Stimulated activated CD8-positive, alpha-beta memory T cell treated with anti-CD3 and anti-CD28 coated beads, Interleukin-12 subunit alpha, Interleukin-12 subunit beta, amount 100 ng/mL, for 1 hour (primary cell): ENCODE measurements at places on chromosomes 7 and 10.

- no peak for DNase-seq
Observed at GRCh38 chr10:30553018-30553625, 76.4 kb downstream of the LYZL2 start.

GRCh38 chr7:50783801-50784507 is 1.3 kb upstream of the GRB10 start:
- no peak for DNase-seq

DNA sequence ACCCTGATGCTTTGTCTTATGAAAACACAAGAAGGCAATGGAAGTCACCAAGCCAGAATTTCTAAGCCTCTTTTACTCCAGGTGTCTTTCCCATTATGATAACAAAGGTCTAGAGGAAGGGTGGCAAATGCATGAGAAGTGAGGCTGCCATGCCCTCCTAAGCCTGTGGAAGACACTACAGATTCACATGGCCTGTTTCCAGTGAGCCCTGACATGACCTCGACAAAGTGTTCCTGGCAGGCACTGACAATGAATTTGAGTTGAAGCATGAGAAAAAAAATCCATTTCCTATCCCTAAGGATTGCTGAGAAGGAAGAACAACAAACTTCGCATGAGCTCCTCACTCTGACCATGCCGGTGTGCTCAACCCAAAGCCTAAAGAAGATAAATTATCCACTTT is 268.0 kb downstream of the HTR7 start:
- no peak for DNase-seq

GRCh38 chr10:44245601-44245938 is 139.3 kb downstream of the CXCL12 start:
- no peak for DNase-seq

- no peak for DNase-seq
Observed at GRCh38 chr10:89002226-89002978, 11.8 kb downstream of the FAS start.

DNA sequence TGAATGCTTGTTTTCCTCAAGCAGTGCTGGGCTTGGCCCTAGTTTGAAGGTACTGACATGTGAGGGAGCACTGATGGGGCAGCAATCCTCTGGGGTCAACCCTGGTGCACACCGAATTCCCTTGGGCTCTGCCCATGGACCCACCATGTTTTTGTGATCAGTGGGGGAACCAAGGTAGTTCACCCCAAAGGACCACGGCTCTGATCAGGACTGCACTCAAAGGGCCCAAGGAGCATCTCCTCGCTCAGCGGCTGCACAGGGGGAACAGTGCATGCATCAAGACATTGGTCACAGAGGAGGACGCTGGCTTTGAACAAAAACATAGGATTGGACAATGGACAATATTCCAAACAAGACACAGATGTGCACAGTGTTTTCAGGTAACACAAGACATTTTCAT is 12.7 kb downstream of the CXCL12 start:
- DNase-seq = no peak

GRCh38 chr10:68305854-68306253 is 26.0 kb upstream of the HNRNPH3 start:
- no peak for DNase-seq

- DNase-seq = no peak
Observed at GRCh38 chr7:51263631-51264484, 52.8 kb downstream of the COBL start.

DNA sequence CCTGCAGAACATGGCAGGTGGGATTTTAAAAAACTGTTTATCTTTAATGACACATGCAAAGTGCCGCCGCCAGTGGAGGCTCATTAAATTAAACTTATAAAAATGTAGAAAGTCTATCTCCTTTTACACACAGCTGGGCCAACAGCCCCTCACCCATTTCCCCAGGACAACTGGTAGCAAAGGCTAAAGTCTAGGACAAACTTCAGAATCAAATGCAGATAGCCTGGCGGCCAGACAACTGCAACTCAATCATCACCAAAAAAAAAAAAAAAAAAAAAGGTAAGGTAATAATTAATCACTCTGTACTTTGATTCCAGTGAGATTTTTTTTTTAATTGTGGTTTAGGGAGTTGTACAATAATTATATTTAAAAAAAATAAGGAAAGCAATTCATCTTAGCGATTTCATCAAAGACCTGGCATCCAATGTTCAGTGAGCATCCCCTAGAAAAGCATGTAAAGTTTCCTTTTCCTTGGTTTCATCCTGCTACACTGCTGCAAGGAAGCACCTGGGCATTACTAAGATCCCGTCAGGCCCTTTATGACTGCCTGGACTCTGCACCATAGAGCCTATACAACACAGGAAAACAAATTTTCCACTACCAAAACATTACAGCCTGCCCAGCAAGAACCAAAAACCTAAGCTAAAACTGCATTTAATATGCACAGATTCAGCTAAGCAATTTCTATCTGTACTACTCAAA is 98.5 kb downstream of the GRB10 start:
- DNase-seq = no peak

DNA sequence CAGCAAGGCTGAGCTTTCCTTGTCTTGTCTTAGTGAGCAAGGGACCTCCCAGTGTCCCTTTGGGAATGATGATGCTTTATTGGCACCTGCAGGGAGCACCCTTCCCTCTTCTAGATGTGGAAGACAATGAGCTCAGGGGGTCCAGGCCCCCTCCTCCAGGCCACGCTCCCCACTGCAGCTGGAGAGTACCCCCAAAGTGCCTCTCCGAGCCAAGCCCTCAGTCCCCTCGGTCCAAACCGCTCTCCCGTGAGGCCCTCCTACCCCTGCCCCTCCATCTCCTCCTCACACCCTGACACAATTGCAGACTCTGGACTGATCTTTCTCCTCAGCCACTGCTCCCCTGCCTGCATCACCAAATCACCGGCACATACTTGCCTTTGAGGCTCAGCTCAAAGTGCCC is 16.7 kb downstream of the RBP3 start:
- DNase-seq = no peak

- no peak for DNase-seq
Observed at GRCh38 chr7:78510580-78511188, 712.1 kb downstream of the PHTF2 start.

DNA sequence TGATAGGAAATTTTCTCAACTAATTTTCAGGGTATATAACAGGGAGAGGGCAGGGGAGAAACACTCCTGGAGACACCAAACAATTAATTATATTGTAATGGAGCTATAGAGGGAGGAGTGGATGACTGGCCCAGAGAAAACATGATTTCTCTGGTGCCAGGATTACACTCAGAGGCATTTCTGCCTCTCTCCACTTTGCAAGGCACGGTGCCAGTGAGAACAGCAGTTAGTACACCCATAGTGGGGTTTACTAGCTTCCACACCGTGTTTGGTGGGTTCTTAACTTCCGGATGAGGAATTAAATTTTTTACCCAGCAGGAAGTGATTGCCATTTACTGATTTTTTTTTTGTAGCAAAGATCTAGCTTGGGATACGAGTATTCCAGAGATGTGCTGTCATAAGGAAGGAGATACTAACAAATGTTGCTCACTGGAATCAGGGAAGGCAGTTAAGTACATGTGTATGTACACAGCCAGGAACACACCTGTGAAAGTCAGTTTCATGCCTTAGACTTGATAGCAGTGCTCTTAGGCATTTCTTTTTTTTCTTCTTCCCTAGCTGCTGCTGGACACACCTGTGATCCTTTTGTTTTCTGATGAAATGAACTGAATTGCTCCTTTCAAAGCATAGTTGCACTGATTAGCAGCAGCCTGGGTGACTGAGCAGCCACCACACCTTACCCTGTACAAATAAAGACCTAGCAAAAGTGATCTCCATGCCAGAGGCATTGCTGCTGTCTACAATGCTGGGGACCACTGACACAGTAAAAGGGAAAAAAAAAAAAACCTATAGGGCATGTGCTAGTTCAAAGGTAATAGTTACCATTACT is 58.1 kb downstream of the POLL start:
- DNase-seq = no peak

DNA sequence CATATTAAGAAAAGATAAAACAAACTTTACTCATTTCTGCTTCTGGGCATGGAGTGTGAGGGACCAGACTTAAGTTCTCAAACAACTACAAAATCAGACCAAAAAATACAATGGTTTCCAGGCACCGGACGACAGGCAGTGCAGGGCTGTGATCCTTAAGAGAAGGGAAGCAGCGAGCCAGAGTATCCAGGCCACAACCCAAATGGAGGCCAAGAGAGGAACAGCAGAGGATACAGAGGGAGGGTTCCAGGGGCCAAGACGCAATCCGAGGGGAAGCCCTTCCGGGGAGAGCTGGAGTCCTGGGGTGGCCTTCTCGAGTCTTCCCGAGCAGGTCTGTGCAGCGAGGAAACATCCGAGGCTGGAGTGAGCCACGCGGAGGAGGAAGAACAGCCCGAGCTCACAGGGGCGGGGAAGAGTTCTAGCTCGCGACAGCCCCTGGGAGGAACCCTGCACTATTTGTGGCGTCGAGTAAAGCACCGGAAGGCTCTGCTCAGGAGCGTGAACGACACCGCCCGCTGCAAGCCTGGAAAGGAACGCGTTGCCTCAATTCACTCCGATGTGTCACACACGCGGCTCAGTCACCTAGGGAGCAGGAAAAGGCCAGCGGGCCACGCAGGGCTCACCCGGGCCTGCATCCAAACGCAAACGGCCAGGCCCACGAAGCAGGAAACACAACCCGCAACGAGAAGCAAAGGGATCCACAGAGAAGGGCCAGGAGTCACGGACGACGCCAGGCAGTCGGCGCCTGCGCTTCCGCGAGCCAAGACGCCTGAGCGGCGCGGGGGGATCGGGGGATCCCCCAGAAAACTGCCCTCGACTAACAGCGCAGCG is 933 bp upstream of the RNF32 start:
- DNase-seq = no peak

GRCh38 chr10:5587151-5588079 is 62.7 kb downstream of the CALML3 start:
- no peak for DNase-seq

- no peak for DNase-seq
Observed at GRCh38 chr7:36985866-36986400, 261.6 kb upstream of the AOAH start.

GRCh38 chr7:50631639-50632038 is 66.4 kb upstream of the DDC start:
- DNase-seq = no peak

DNA sequence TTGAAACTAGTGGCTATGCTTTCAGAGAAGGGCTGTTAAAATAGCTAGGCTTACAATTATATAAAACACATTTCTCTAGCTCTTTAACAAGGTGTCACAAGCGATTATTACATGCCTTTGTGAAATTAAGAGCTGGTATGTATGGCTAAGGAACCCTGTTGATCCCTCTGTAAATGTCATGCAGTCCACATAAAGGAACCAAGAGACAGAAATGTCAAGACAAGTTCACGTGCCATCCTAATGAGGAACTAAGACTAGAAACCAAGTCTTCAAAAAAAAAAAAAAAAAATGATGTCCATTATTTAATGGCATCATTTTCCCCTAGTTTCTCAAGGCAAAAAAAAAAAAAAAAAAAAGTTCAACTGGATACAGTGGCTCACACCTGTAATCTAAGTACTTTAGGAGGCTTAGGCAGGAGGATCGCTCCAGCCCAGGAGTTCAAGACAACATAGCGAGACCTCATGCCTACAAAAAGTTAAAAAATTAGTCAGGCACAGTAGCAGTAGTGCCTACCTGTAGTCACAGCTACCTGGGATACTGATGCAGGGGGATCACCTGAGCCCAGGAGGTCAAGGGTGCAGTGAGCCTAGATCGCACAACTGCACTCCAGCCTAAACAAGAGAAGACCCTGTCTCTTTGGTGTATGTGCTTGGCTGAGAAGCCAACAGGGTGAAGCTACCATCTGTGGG is 63.4 kb downstream of the SRPK2 start:
- DNase-seq = no peak

- no peak for DNase-seq
Observed at GRCh38 chr10:31072451-31072850, 40.8 kb upstream of the ZNF438 start.

GRCh38 chr10:70510904-70511303 is 32.3 kb downstream of the PALD1 start:
- no peak for DNase-seq

DNA sequence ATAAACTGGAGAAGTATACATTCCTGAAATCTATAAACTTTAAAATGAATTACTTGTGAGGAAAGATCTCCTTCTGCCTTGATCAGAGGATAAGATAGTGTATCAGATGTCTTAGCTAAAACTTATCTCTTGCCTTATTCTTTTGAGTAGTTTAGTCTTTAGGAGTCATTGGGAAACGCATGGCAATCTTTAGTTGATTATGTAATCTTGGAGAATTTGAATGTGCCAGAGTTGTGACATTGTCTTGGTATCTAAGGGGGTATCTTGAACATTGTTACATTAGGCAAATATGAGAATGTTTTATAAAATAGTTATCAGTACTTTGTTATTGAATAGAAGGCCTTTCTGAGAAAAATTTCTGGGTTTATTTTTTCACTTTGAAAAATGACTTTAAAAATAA is 61.6 kb upstream of the ADRA2A start:
- DNase-seq = no peak

DNA sequence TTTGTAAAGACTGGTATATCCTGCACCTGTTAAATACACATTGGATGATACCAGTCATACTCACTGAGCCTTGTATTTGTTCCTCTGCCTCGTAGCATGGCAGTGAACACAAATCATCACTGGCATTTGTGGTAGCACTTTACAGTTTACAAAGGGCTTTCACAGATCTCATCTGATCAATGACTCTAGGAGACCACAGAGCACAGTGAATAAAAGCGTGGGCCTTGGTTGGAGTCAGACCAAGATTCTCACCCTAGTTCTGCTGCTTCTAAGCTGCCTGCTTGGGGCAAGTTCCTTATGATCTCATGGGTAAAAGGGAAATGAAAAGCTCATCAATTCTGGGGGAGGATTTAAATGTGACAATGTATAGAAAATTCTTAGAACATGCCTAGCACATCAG is 129.9 kb upstream of the AGK start:
- DNase-seq = no peak

DNA sequence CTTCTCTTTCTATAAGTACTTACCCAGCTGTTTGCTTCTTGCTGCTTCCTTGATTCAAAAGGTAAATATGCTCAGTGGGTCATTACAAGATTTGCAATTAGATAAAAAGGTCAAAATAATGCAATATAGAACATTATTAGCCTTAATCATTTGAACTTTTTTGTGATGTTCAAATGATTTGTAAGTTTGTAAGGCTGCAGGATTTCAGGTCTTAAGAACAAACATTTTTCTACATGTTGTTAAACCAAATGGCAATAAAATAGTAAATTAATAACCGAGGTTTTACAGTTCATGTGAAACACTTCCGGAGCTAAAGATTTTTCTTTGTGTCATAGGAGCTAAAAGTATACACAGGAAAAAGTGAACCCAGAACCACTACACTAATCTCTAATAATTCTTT is 16.2 kb upstream of the SCIN start:
- DNase-seq = no peak
